ENCODE measurements at places on chromosomes 1 and 21.

DNA sequence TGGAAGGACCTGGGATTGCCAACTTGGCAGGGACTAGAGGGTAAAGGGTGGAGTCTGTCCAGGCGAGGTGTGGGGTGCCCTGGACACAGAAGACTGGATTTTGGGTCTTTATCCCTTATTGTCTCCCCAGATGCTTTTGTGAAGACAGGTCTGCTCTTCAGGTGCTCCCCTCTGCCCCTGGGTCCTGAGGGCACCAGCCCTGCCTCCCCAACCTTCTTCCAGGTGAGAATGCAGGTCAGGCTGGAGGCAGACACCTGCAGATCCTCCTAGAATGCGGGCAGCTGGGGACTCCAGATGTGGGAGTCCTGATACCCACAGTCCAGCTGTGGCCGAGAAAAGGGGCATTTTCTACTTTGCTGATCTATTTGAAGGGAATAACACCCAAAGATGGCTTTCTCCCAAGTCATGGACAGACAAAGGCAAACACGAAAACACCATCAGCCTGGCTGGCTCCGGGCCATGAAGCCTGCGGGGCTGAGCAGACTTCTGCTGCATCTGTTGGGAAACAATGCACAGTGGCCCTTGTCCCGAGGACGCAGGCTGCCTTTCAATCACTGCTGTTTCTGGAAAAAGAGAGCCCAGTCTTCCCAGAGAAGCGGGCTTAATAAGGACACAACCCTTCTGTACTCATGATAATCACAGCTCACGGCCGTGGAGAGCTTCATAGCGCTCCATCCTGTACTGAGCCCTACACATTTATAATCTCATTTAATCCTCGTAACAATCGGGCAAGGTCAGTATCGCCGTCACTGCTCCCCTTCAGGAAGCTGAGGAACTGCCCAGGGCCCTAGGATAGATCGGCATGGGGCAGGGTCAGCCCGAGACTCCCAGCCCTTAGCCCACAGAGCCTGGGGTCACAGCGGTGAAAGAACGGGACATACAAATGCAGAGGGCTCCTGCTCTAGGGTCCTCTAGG lies 62.0 kb upstream of the ABCG1 start:
- no peak for DNase-seq

DNA sequence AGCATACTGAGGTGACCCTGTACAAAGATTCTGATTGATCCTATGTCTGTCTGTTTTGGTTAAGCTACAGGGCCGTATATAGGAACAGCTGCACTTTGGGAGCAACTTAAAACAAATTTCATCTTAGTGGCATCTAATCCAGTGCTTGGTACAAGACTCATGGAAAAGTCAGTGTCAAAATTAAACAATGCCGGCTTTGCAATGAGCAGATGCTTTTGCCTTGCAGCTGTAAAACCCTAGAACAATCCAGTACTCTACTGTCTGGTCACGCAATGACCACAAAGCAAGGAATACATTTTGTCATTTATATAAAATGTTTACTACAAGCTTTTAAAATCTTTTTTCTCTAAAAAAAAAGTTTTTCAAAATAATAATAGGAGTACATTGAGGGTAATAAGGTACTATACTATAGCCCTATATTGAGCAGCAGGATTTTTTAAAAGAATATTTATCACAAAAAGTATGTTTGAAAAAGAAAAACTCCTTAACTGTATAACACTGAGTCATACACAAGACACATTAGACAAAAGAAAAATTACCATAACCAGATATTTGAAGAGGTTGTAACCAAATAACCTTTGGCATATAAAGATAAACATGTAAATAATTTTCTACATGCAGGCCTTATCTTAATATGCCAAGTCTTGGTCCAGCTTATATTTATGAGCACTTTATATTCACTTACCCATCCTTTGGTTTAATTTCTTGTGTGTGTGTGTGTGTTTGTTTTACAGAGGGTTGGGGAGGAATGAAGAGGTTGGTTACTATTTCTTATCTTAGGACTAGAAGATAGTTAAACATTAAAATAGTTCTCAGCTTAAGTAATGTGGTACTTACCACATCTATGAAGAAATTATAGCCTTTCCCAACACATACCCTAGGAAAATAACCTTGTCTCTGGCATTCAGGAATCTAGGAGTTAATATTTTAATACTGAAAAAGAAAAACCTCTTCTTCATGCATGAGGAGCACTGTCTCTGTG lies 262.3 kb downstream of the FAF1 start:
- DNase-seq, result no peak

GRCh38 chr1:40316595-40317393 lies at the start of gene COL9A2:
Gene COL9A2, minus strand, starts transcription at chr1:40317286. Its CDS starts 89 bp downstream, at chr1:40317197.
- no peak for DNase-seq

DNA sequence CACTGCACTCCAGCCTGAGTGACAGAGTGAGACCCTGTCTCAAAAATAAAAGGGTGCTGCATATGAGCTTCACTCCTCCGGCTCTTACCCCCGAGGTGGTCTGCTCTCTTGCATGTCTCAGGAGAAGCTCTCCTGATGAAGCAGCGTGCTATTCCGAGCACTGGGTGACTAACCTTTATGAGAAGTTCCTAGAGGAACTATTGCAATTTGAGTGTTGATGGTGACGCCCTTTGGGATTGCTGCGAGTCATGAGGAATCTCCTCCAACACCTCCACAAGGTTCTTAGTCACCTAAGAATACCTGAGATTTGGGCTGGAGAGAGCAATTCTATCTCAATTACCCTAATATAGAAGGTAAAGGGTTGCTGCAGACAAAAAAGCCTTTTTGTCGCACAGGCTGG lies 40.8 kb upstream of the TINAGL1 start:
- no peak for DNase-seq

DNA sequence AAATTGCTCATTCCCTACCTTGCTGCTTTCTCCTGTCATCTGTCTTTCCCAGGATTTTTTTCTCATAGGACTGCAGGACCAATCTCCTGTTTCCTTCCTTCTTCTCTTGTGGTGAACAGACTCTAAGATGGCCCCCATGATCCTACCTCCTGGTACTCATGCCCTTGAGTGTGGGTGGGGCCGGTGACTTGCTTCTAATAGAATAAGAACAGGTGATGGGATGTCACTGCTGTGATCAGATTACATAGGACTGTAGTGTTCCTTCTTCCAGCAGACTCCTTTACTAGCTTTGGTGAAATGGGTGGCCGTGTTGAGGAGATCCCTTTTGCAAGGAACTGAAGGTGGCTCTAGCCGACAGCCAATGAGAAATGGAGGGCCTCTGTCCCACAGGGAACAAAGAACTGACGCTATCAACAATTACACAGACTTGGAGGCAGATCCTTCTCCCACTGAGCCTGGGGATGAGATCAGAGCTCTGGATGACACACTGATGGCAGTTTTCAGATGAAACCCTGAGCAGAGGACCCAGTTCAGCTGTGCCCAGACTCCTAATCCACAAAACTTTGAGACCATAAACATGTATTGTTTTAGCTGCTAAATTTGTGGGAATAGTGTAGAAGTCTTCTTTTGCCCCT lies 7.5 kb downstream of the GSTM3 start:
- no peak for DNase-seq

- DNase-seq, result no peak
Measured at GRCh38 chr1:218514689-218515088, 169.6 kb downstream of the TGFB2 start.

GRCh38 chr1:231828182-231828920 lies 201.8 kb downstream of the DISC1 start:
- no peak for DNase-seq

DNA sequence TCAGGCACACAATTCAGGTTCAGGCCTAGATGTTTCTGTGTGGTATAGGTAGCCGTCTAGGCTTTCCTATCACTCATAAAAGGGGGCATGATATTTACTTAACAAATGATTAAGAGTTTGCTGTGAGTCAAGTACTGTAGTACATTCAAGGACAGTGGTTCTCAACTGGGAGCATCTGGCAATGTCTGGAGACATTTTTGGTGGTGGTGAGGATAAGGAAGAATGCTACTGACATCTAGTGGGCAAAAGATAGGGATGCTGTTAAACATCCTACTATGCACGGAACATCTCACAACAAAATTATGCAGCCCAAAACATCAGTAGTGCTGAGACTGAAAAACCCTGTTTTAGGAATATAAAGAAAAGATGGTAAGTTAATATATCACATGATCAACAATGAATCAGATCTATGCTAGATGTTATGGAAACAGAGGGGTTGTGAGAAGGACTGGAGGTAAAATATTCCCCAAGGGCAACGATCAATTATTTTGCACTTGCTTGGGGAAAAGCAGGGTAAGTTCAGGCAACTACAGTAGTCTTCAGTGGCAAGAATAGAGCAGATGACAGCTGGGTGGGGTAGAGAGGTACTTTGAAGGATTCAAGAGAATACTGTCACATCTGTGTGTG lies 4.9 kb downstream of the DNTTIP2 start:
- peak; percentile 12 for DNase-seq

GRCh38 chr1:178958491-178958890 lies 67.2 kb upstream of the FAM20B start:
- DNase-seq, result no peak

DNA sequence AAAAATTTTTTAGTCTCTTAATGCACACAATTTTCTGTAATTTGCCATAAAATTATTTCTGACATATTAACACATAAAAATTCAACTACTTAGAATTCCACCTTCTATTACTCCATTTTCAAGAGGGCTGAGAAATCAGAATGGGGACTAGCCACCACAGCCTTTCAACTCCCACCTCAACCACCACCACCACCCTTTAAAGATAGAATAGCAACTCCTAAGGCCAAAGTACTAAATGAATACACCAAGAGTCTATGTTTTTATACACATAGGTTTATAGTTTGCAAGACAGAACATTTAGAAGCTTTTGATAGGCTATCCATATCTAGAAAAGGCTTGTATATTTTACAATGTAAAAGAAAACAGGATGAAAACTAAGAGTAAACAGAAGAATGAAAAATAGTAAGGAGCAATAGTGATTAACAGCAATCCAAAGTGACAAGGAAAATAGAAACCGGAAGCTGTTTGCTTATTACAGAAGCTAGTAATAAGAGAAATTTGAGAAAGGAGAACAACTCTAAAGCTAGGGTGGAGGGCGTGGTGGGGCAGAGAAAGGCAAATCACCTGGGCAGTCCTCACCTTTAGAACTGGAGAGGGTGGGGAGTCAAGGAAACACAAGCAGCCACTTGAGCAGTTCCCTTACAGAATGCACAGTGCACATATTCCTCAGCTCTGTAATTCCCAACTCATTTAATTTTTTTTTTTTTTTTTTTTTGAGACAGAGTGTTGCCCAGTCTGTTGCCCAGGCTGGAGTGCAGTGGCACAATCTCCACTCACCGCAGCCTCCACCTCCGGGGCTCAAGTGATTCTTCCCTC lies 27.7 kb downstream of the EPS15 start:
- DNase-seq, result no peak

DNA sequence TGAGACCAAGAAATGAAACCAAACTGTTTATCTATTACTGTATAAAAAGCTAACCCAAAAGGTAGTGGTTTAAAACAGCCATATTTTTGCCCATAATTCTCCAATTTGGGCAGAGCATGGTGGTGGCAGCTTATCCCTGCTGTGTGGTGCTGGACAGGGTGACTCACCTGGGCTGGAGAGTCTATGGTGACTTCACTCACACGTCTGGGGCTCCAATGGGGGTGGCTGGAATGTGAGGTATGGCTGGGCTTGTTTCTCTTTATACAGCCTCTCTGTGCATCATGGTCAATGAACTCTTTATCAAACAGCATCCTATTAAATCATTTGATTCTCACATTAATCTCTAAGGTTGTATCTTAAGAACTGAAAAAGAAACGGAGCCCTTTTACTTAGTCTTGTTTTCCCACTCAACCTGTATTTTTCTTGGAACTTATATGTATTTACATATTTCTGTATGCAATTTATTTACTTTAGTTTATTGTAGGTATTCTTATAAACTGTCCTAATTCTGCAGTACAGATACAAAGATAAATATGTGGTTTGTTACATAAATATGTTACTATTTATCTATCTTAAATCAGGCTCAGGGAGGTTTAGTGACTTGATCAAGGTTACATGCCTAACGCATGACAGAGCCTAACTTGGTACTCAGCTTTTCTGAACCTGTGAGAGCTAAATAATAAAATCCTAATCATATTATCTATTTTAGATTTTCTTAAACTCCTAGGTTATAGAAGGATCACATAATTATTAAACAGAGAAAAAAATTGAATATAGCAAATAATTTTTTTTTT lies 37.5 kb upstream of the WLS start:
- DNase-seq, result no peak

DNA sequence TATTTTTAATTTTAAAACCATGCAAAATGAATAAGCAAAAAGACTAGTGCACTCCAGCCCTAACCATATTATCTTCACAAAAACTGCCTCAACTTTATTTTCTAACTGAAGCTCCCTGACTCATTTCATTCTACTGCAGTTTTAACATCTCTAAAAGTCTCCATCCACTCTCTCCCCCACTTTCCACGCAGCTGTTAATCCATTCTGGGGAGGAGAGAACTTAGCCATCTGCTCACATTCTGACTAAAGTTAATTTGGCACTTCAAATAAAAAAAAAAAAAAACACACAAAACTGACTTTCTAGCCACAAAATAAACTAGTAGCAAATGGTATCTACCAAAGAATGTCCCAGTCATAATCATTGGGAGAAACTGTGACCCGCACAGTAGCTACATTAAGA lies 5.4 kb upstream of the MYBPHL start:
- no peak for DNase-seq

- DNase-seq, result no peak
Measured at GRCh38 chr21:36732761-36733160, 33.8 kb downstream of the SIM2 start.

DNA sequence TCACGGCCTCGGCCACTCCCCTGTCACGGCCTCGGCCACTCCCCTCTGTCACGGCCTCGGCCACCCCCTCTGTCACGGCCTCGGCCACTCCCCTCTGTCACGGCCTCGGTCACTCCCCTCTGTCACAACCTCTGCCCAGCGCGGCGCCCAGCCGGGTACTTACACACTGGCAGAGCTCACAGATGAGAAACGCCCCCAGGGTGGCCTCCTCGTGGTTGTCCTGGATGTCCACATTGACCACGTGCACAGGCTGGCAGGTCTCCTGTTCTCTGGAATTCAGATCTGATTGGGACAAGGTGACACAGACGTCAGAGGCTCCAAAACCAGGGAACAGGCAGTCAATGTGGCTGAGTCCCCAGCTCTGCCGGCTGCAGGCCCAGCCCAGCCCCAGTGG lies 3.3 kb upstream of the TMEM240 start:
- no peak for DNase-seq

- DNase-seq, result no peak
Measured at GRCh38 chr1:2583871-2584351, 2.7 kb upstream of the PRXL2B start.

GRCh38 chr1:66445492-66446181 lies 88.3 kb upstream of the SGIP1 start:
- DNase-seq, result no peak

GRCh38 chr1:114314098-114314497 lies 160.4 kb upstream of the SYT6 start:
- no peak for DNase-seq

DNA sequence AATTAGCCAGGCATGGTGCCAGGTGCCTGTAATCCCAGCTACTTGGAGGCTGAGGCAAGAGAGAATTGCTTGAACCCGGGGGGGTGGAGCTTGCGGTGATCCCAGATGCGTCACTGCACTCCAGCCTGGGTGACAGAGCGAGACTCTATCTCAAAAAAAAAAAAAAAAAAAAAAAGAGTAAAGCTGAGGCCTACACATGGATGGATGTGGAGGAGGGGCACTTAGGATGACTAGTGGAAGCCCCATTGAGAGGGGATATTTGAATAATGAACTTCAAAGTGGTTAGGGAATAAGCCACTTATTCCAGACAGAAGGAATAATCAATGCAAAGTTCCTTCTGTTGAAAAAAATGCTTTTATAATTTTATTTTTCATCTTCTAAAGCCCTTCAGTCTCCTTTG lies 51.4 kb downstream of the PTBP2 start:
- no peak for DNase-seq

GRCh38 chr1:44693159-44693558 lies 18.6 kb downstream of the ARMH1 start:
- no peak for DNase-seq

GRCh38 chr1:90502696-90503095 lies 214.4 kb downstream of the BARHL2 start:
- peak; percentile 74 for DNase-seq

All from neuronal stem cell (in vitro differentiated cells).